ENCODE measurements at places on chromosomes 1 and 21.

- DNase-seq = peak; percentile 15
These were observed 71.0 kb upstream of the CSF3R start for GRCh38 chr1:36553591-36554322.

DNA sequence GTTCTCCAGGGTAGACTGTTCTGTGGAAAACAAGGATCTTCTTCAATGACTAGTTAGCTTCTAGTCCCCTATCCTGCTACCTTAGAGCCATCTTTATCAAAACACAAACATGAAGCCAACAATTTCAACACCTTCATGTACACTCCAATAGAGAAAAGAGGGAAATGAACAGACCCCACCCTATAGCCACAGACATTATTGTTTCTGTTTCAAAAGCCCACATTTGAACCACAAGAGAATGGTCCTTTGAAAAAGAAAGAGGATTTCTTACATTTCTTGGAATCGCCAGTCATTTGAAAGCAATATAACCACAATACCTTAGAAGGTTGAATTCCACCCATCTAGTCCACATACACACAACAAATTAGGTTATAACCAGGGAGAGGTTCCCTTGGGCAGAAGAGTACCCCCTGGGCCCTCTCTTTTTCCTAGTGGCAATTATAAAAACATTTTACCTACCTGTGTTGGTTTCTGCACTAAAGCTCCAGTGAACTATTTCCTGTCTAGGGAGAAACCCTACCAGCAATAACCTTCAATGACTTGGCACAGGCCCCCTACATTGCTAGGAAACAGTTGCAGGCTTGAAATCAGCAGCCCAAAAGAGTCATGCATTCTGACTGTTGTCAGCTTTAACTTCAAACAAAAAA lies 2.7 kb upstream of the LPGAT1 start:
- DNase-seq = no peak

DNA sequence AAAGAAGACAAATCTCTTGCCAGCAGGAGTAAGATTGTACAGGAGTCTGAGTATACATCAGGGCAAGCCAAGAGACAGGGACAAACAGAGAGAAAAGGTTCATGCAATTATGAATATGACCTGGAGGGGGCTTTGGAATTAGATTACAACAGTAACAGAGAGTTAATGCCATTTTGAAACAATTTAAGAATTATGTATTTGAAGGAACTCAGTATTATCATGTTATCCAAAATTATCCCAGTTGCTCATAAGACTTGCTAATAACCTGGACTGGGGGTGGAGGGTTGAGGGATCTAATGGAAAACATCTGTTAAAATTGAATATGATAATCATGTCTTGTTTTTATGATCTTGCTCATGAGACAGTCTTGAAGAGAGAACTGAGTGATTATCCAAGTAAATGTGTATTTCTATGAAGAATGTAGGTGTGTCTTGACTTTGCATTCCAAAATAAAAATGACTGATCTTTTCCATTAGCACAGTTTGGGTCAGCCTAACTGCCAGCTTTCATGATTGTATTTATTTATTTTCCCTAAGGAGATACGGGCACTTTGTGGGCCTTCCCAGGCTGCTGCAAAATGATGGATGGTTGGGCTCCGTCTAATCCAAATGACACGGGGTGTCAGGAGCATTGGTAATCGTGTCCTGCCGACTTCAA lies 117.7 kb downstream of the ERG start:
- peak; percentile 12 for DNase-seq

DNA sequence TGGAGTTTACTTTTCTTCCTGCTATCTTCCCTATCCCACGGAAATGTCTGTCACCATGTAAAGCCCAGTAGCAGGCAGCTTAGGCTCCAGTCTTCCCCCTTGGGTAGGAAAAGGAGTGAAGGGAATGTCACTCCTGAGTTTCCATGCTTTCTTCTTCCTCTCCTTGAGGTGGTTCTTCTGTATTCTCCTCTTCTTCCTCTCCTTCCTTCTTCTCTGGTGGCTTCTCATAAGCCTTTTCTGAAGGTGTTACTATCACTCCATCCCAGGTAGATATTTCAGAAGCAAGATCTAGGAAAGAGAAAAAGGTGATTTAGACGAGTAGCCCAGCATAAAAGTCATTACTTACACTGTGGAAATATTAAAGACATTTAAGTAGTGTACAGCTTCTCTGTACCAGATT lies 3.8 kb downstream of the SNAPIN start:
- no peak for DNase-seq

DNA sequence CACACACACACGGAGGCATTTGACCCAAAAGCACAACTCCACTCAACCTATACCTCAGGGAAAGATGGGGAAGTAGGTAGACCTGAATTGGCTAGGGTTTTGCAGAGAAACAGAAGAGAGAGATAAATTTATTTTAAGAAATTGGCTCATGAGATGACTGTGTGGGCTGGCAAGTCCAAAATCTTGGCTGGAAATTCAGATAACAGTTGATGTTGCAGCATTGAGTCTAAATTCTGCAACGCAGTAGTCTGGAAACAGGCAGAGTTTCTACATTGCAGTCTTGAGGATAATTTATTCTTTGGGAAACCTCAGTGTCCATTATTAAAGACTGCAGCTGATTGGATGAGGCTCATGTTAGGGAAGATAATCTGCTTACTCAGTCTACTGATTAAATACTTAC lies 4.3 kb upstream of the LCE2B start:
- DNase-seq = no peak

DNA sequence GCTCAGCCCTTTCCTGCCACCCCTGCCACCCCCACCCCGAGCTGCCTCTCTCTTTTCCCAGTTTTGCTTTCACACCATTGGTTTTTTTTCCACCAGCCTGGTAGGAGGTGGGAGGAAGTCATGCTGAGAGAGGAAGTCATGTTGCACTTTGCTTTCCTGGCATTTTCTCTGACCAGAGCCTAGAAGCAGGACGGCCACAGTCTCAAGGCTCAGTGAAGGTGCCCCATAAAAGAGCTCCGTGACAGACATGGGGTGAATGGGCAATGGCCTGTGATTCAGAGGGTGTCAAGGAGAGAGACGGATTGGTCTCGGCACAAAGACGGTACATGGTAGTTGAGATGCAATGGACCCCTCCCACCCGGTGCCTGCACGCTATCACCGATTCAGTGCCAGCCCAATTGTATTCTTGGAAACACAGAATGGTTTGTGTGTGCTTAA lies 42.1 kb upstream of the DMRTB1 start:
- DNase-seq = no peak

GRCh38 chr1:36728846-36729245 lies 246.1 kb upstream of the CSF3R start:
- no peak for DNase-seq

DNA sequence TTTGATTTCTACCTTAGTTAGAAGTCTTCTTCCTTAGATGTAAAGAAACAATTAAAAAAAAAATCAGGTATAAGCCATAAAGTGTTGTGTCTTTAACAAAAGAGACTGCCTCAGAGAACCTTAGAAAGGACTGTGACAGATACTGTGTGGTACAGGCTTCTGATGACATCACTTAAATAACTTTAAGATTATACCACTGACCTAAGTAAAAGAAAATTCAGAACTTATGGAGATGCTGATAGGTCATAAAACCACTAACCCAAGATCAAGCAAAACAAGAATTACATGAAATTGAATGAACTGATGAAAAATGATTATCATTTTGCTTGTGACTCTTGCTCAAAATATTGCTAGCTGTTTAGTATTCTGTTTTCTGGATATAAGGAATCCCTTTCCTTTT lies 220.8 kb downstream of the NRIP1 start:
- DNase-seq = no peak

DNA sequence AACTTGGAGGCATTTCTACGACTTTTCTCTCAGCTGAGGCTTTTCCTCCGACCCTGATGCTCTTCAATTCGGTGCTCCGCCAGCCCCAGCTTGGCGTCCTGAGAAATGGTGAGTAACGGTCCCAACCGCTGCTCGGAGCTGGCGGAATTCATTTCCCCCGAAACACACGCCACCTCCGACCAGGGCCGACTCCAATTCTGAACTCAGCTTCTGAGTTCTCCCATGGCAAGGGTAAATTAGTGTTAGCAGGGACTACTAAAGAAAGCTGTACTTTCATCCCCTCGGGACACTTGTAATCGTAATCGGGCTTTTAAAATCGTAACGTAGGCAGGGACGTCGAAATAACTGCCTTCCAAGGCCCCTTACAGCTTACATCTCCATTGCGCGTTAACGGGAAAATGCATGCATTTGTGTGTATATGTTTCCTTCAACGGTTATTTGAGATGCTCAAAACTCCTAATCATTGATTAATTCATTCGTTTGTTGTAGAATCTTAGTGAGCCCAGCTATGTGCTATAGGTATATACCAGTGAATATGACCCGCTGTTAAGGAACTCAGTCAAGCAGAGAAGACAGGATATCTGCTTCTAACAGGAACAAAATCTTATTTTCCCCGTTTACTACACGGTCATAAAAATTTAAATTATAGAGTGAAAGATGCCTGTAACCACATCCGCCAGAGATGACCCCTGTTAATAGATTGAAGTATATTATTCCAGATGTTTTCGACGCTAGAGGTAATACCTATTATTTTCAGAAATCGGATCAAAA lies 472 bp downstream of the DTL start:
- DNase-seq = peak; percentile 19

GRCh38 chr1:12810691-12811408 lies 19.7 kb downstream of the PRAMEF1 start:
- peak; percentile 81 for DNase-seq

DNA sequence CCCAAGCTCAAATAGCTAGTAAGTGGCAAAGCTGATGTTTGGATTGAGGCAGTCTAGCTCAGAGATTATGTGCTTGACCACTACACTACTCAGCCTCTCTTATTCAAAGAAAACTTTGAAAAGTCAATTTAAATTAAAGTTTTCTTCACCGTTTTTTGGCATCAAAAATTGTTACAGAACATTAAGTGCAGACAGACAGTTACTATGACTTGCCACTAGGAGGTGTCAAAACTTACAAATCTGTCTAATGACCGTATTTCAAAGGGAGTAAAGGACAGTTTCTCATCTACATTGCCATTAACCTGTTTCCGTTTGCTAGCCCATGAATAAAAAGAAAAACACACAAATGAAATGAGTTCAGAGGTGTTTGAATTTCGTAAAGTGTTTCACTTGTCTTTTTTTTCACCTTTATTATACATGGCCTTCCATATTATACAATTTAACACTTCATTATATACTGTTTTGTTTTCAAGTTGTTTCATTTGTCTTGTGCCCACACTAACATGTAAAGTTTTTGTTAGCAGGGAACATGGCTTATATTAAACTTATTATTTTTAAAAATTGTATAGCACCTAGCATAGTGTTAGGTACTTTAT lies 57.4 kb upstream of the MTF2 start:
- DNase-seq = no peak

DNA sequence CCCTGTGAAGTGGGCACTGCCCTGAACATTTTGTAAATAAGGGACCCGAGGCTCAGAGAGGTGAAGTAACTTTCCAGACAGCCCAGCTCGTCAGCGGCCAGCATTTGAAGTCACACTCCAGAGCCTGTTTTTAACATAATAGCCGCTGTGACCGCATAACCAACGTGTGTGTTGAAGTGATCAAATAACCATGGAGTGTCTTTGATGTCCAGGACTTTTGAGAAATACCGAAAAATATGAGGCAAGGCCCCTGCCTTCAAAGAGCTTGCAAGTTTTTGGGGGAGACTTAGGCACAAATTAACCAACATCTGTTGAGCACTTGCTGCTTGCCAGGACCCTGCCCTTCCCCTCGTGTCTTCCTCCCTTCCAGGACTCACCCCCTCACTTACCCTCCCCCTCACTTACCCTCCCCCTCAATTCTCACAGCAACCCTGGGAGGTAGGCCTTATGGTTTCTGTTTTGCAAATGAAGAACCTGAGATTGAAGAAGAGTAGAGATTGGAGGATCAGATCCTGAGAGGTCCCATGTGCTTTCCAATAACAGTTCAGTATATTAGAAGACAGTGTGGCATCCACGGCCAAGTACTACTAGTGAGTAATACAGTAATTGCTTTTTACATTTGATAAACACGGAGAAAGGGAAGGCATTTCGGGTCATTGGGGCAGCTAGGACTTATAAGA lies 1.3 kb upstream of the SLC16A1 start:
- peak; percentile 41 for DNase-seq

- DNase-seq = no peak
These were observed 149.9 kb upstream of the CAMK1G start for GRCh38 chr1:209433649-209434031.

DNA sequence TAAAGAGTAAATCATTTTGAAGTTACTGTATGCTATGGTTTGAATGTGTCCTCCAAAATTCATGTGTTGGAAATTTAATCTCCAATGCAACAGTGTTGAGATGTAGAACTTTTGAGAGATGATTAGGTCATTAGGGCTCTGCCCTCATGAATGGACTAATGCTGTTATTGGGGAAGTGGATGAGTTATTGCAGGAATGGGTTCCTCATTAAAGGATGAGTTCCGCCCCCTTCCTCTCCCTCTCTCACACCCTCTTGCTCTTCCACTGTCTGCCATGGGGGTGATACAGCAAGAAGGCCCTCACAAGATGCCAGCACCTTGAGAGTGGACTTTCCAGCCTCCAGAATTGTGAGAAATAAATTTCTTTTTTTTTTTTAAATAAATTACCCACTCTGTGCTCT lies 97.6 kb downstream of the ATP1A1 start:
- DNase-seq = no peak

- no peak for DNase-seq
These were observed 402.0 kb downstream of the LTN1 start for GRCh38 chr21:28590676-28591075.

DNA sequence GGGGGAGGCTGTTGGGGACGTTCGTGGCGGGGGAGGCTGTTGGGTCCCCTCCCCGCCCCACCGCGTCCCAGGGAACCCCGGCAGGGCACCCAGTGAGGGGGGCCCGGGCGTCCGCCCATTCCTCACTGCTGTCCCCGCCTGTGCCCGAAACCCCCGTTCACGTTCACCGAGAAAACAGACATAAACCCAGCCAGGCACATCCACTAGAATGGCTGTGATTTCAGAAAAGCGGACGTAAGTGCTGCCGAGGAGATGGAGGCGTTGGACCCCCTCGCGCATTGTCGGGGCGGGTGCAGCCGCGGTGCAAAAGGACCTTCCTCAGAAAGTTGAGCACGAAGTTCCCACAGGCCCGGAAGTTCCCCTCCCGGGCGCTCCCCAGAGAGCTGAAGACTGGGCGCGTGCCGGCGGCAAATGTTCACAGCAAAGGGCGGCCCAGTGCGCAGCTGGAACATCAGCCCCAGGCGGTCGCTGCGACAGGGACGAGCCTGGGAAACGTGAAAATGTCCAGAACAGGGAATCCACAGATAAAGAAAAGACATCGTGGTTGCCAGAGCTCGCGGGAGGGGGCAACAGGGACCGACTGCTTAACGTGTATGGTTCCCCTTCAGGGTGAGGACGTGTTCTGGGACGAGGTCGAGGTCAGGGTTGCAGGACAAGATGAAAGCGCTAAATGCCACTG lies 18.5 kb upstream of the SAMD11 start:
- DNase-seq = no peak

- DNase-seq = no peak
These were observed 36.2 kb downstream of the KIAA1614 start for GRCh38 chr1:180948641-180949615.

GRCh38 chr21:45601551-45601950 lies 42.0 kb upstream of the PCBP3 start:
- DNase-seq = no peak

- DNase-seq = no peak
These were observed 4.5 kb upstream of the FNBP1L start for GRCh38 chr1:93443454-93443853.

GRCh38 chr1:103525114-103525606 lies 339 bp upstream of the RNPC3 start:
- peak; percentile 47 for DNase-seq

All from HS-27A (cell line).